ENCODE measurements at places on chromosomes 6 and 20. TPM values are rescaled to one million over a fixed set of nuclear protein-coding genes. Genes with fewer than 3 reads are reported as not detected.

Gene HSPA1L
- 3.4 TPM for total RNA-seq

Gene VSTM2L
- not detected for total RNA-seq

Gene BMP7
- not detected for total RNA-seq

Gene SMAP1
- 38.7 TPM for total RNA-seq

Gene SYCP2
- 5.3 TPM for total RNA-seq

Gene TP53TG5
- total RNA-seq, result not detected

Gene SSTR4
- total RNA-seq, result not detected

Gene TMEM244
- total RNA-seq, result 1.2 TPM

Gene NKX2-4
- not detected for total RNA-seq

Gene NHSL1
- 1.0 TPM for total RNA-seq

DNA sequence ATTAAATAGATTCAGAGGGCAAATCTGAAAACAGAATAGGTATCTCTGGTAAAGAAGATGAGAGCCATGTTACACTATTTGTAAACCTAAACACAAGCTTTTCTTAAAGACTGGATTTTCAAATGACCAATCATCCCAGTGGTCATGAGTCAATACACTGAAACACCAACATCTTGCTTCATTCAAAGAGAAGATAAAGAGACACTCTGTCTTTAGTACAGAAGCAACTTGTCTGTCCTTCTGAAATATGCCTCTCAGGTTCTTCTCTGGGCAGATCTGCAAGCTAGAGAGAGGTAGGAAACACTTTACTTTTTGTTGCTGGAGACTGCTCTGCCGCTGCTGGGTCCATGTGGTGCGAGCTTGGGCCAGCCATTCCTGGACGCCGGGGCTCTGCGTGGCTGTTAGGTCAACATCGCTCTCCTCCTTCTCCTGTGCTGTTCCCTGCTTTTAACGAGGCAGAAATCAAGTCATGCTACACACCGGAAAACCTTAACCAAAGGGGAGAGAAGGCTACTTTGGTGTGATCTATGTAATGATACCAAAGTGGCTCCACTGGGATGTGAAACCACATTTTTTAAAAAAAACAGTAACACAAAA, 368.2 kb downstream of the SYNE1 start:
- no peak for DNase-seq

DNA sequence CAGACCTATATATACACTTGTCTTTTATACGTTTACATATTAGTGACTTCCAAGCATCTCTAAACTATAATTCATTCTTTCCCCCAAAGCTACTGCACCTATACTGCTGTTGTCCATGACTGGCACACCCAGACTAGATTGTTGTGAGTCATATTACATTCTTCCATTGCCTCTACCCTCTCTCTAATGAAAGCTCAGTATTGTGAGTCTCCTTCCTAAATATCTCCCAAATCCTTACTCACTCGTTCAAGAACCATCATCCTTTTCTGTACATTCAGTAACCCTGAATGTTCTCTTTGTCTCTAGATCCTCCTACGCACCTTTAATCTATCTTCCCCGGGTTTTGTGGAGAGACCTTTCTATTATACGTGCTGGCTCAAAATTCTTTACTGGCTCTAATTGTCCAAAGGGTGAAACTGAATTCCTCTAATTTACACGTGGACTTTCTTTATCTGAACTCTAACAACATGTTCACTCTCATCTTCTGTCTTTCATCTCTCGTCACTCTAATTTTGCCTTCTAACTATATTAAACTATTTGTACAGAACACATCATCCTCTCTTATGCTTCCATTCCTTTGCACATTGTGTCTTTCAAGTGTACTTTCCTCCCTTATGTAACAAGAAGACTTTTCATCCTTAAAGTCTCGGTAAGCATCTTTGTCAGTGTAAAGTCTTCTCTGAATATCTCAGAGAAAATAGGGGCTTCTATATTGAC, 109.3 kb downstream of the IBTK start:
- DNase-seq, result no peak

DNA sequence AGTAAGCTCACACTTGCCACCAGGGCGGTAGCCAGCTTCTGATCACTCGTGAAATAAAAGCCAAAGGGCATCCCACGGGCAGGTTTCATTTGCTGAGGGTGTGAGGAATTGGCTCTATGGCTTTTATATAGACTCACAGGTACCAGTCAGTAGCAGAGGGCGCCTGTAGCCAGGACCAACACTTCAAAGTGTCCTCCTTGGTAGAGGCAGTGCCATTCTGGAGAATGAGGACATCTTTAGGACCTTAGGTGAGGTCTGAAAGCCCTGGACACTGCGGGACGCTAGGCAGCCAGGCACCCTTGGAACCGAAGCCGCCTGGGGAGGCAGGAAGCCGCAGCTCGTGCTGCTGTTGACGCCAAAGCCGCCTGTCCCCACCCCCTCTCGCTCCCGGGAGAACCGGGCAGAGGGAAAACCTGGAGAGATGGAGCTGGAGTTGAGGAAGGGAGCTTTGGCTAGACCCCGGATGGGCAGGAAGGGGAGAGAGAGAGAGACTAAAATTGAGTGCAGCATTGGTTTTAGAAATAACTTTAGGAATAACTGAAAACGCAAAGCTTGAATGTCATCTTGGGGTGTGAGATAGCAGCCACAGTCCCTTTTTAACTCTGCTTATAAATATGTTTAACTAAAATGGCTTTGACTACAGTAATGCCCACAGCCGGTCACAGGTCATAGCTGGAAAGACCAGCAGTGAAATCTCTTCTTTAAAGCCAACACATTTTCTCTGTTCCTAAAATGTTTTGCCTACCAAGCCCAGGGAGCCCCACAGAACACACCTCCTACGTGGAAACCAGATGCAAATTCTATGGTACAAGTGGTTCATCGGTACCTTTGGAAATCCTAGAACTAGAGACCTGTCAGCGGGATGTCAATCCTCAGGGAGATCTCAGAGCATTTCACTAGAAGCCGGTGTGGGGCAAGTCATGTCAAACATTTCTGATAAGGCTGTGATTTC, 128.5 kb upstream of the CDYL start:
- no peak for DNase-seq

- no peak for DNase-seq
These were observed 545.8 kb downstream of the MMUT start for GRCh38 chr6:48917233-48917632.

- no peak for DNase-seq
These were observed 227.6 kb upstream of the PRSS16 start for GRCh38 chr6:27019651-27020552.

DNA sequence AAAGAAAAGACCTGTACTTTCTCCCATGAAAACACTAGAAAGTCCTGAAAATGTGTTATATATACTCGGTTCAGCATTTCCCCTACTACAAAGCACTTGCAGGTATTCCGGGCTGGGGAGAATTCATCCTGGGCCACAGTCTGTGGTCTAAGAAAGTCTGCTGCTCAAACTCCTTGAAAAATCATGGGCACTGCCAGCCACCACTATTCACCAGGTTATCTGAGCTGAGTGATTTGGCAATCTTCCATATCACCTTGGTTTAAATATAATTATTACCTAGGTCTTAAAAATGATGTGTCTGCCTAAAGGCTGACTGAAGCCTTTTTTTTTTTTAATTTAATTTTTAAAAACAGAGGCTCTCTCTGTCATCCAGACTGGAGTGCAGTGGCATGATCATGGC, 11.3 kb downstream of the FKBP5 start:
- DNase-seq, result no peak

GRCh38 chr6:126118058-126118755, 131.9 kb downstream of the TRMT11 start:
- DNase-seq, result no peak

- DNase-seq, result no peak
These were observed 210.8 kb downstream of the CDKAL1 start for GRCh38 chr6:20744911-20745557.

- no peak for DNase-seq
These were observed 96.9 kb upstream of the SGK1 start for GRCh38 chr6:134414793-134415192.

- no peak for DNase-seq
These were observed 108.2 kb downstream of the PLG start for GRCh38 chr6:160810238-160810637.

All from T-helper 17 cell (primary cell).